Thymus (tissue), 14 donors: ENCODE measurements at places on chromosomes 12 and 14. TPM values are rescaled to one million over a fixed set of nuclear protein-coding genes. Genes with fewer than 3 reads are reported as not detected.

The FAM181A gene
- 0.11 TPM for polyA plus RNA-seq

The ANO6 gene
- 11.6 TPM for polyA plus RNA-seq

The EPS8 gene
- 9.2 TPM for polyA plus RNA-seq

The CTSG gene
- 4.8 TPM for polyA plus RNA-seq
